Stimulated activated CD8-positive, alpha-beta memory T cell treated with anti-CD3 and anti-CD28 coated beads, Interleukin-4, amount 100 ng/mL, for 4 hours (primary cell): ENCODE measurements at places on chromosomes 1 and 21.

DNA sequence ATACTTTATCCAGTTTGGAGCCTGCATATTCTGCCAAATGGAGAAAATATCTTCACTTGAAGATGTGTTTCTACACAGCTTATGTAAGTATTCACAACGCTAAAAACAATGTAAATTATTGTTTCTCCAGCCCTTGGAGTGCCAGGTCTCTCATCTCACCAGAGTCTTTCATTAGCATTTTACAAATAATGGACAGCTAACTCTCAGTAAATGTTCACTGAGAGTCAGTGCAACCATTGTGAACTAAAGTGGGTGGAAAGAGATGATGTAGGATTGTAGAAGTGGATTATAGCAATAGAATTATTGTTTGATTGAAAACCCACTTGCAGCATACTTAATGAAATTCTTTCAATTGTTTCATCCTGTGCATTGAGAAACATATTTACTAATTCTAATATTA is 8.3 kb upstream of the FAM177B start:
- no peak for DNase-seq

- DNase-seq = no peak
Observed at GRCh38 chr1:30191154-30191702, 532.2 kb downstream of the MATN1 start.

- DNase-seq = no peak
Observed at GRCh38 chr1:215292932-215293331, 210.4 kb downstream of the KCNK2 start.

GRCh38 chr1:183394435-183394834 is 23.7 kb downstream of the NMNAT2 start:
- DNase-seq = no peak

GRCh38 chr1:83901547-83902155 is 97.3 kb downstream of the TTLL7 start:
- DNase-seq = no peak

GRCh38 chr1:32960819-32961355 is 3.7 kb downstream of the RNF19B start:
- no peak for DNase-seq

DNA sequence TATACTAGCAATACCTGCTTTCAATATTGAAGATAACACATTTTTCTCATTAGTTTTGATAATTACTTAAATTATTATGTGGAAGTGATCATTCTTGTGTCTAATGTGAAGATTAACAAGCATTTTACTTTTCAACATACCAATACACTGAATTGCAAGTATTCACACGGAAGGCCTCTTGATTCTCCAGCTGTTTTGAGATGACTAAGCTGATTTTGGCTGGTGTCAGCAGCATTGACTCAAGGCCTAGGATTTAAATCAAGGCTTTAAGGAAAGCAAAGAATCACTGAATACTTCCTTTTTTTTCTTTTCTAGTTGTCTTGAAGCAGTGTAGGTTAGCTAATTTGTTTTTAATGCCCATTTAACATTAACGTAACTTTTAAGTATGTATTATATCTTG is 373.7 kb downstream of the SRGAP2C start:
- DNase-seq = no peak

DNA sequence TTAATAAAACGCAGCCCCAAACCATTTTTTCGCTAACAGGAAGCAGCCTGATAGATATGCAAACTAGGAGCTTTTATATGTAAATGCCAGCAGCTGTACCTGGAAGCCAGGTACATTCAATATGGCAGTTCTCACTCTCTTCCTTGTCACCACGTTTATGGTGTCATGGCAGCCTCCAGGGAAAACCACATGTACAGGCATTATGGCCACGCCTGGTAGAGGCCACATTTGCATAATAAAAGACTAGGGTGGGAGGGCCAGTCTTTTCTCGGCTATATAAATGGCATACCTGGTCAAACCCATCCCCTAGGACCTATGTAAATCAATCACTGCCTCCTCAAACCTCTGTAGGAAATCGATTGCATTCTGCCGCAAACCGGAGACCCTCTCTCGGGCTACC is 247.5 kb downstream of the NEGR1 start:
- no peak for DNase-seq

GRCh38 chr21:45598109-45598508 is 45.4 kb upstream of the PCBP3 start:
- no peak for DNase-seq

GRCh38 chr1:145720878-145721671 is 1.8 kb downstream of the CD160 start:
- peak; percentile 40 for DNase-seq

DNA sequence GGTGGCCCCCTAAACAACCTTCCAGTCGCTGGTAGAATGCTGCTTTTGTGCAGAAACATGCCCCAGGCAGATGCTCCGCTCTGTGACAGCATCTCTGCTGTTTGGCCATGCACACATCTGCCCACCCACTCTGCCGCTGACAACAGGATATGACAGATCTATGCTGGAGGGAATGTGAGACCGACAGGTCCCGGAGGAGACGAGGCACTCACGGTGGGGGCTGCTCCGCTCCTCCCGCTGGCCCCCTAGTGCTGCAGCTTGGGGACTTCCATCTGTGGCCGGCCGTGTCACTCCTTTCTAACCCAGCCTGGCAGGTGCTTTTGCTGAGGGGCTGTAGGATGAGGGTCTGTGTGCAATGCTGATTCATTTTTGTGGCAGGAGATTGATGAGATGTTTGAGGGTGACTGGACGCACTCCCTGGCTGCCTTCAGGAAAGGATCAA is 49.1 kb upstream of the DMRTB1 start:
- no peak for DNase-seq

DNA sequence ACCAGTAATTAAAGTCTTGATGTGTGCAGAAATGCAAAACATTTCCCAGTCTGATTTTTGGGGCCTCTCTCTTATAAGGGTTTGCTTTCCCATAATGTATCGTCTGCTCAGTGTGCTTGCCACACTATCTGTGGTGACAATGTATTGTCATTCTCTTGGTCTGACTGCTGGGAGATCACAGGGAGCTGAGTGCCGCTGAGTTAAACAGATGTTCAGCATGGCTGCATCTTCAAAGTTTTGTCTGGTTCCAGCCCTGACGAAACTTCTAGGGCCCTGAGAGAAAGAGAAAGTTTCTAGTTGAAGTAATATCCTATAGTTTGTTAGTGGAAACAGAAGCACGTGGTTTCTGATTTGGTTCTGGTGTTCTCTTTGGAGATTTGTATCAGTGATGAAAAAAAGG is 42.6 kb downstream of the DNM3 start:
- DNase-seq = no peak

DNA sequence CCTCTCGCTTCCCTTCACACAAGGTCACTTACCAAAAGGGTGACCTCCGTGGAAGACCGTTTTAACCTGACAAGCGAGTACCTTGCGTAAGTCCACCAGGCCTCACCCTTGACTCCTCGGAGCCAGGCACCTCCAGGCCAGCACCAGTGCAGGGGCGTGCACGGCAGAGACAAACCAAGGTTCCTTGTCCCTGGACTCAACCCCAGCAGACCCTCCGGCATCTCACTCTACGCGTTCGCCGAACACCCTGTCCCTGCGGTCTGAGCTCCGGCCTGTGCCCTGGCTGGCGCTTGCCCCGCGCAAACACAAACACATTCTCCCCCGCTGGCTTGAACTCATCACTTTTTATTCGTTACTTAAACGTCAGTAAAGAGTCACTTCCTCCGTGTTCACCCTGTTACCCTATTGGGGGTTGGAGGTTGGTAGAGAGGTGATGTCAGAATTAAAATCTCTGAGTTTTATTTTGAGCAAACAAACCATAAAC is 4.5 kb downstream of the TBX15 start:
- DNase-seq = no peak

DNA sequence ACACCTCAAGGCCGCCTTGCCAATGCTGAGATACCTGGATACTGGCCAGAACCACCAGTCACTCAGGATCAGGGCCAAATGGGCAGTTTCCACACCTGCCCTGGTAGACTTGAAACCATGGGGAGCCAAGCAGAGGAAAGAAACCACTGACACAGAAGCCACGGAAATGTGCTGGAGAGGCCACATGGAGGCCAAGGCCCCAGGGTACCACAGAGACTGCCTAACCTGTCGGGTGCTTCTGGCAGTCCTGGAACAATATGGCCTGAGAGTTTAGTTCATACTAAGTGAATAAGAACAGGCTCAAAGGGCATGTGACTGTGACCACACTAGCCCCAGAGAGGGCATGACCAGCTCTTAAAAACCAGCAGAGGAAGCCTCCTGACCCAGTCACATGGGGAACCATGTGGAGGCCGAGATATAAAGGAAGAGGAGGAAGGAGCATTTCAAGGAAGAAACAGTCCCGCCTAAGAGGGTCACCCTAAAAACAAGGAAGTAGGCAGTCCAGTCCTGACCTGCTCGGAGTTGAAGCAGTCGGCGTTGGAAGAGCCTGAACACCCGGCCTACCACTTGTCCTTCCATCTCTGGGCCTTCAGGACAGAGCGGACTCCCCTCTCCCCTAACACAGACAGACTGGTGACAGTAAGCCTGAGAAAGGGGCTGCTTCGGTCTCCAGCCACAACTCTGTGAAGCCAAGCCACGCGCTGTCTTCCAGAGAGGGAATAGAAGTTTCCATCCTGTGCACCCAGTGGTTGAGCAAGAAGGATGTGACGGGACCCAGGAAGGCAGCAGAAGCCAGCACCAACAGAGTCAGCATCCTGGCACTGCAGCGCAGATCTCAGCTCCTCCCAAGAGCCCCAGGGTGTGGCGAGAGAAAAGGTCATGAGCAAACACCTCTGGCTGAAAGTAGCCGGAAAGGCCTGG is at the start of gene DENND2D:
TSS of gene DENND2D (minus strand) at position 766 of the 921 bp plus-strand sequence. CDS start at position 579, 187 bp downstream.
- DNase-seq = no peak

DNA sequence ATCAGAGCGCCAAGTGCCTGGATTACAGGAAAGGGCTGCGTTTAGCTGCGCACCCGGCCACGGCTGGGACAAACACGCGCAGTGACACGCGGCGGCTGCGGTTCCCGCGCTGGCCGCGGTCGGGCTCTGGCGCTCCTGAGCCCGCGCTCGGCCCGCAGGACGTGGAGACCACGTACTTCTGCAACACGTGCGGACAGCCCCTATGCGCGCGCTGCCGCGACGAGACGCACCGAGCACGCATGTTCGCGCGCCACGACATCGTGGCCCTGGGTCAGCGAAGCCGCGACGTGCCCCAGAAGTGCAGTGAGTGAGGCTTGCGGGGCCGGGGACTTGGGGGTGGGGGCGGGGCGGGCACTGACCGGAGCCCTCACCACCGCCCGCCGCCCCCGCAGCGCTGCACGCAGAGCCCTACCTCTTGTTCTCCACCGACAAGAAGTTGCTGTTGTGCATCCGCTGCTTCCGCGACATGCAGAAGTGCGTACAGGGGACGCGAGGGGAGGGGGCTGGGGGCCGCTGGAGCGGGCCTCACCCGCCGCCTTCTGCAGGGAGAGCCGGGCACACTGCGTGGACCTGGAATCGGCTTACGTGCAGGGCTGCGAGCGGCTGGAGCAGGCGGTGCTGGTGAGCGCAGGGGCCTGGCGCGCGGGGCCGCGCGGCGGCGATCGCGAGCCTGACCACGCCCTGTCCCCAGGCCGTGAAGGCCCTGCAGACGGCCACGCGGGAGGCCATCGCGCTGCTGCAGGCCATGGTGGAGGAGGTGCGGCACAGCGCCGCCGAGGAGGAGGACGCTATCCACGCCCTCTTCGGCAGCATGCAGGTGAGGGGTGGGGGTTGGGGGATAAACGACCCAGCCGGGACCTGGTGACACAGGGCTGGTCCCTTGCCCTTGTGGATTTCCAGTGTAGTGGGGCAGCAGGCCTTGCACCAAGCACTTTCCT is 3.1 kb downstream of the RNF207 start:
- DNase-seq = no peak

DNA sequence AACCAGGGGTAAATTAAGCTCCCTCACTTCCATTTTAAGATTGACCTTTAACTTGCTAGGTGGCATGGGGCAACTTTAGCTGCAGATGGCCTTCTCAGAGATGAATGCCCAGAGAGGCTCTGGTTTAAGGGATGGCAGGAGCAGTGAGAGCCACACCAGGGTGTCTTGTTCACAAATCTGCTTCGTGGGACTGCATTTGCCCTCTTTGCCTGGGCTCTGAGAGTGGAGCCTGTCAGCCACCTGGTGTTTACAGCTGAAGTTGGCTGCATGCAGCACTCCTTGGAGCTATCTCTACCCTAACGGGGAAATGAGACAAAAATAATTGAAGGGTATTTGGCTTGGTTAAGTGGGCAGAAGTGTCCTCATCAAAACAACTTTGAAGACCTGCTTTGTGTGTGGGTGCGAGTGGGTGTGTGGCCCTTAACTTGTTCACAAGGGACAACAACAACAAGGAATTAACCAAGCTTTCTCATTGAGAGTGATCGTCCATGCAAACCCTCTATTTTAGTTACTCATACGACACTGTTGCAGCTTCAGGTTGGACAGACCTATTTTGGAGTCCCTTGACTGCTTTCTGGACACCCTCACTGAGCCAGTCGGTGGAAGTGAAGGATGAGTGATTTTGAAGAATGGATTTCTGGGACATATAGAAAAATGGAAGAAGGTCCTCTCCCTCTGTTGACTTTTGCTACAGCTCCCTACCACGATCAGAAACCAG is 29.8 kb downstream of the PGM1 start:
- no peak for DNase-seq

- no peak for DNase-seq
Observed at GRCh38 chr1:35097224-35097623, 18.0 kb downstream of the ZMYM1 start.

DNA sequence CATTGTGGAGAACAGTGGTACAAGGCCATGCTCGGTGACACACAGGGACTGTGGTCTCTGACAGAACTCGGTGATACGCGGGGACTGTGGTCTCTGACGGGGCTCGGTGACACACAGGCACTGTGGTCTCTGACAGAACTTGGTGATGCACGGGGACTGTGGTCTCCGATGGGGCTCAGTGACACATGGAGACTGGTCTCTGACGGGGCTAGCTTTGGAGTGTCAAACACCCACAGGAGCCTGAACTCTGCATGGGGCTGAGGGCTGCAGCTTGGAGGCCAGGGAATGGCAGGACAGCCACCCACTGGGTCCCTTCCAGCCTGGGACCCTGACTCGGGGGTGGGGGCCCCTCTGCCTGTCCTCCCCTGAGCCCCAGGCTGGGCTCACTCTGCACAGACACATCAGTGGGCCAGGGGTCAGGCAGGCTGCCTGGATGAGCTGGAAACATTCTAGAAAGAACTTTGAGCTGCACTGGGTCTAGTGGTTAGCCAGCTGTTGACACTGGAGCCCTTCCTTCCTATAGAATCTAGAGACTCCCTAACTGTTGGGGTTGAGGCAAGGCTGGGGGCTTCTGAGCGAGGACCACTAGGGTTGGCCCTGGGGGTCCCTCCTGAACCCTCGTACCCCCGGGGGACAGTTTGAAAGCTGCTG is 49.8 kb downstream of the DISP3 start:
- DNase-seq = no peak

- no peak for DNase-seq
Observed at GRCh38 chr1:60031146-60031545, 42.4 kb downstream of the C1orf87 start.

- DNase-seq = peak; percentile 55
Observed at GRCh38 chr1:2044510-2045319, 5.5 kb upstream of the PRKCZ start.

- no peak for DNase-seq
Observed at GRCh38 chr1:64223329-64224151, 20.1 kb downstream of the UBE2U start.
